Muscle of arm (tissue), 14 donors: ENCODE measurements at places on chromosomes 3 and 15. TPM values are rescaled to one million over a fixed set of nuclear protein-coding genes. Genes with fewer than 3 reads are reported as not detected.

Gene MYRIP
- polyA plus RNA-seq, result 0.79 TPM

Gene VGLL3
- polyA plus RNA-seq, result 49.4 TPM

Gene MYLK
- 15.6 TPM for polyA plus RNA-seq

Gene PDHB
- polyA plus RNA-seq, result 49.8 TPM

Gene DLL4
- 9.3 TPM for polyA plus RNA-seq

Gene ULK4
- 1.2 TPM for polyA plus RNA-seq

Gene ACTL6A
- not detected for polyA plus RNA-seq

- no peak for DNase-seq
These were observed 32.8 kb downstream of the ZBTB38 start for GRCh38 chr3:141401095-141401494.

DNA sequence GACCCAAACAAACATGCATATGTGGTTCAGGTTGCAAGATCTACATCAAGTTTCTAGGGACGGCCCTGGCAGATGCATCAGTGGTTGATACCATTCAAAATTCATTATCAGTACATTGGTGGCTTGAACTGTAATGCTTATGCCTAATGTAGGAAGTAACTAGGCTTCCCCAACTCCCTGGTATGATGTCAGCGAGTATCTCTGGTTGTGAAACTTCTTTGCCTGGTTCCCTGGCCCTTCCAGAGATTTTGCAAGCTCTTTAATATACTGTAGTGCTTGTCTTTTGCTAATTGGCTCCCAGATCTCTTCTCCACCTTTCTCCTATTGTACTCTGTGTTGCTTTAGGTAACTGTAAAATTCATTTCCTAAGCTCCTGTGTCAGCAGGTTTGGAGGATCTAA lies 114.8 kb upstream of the RARB start:
- no peak for DNase-seq

DNA sequence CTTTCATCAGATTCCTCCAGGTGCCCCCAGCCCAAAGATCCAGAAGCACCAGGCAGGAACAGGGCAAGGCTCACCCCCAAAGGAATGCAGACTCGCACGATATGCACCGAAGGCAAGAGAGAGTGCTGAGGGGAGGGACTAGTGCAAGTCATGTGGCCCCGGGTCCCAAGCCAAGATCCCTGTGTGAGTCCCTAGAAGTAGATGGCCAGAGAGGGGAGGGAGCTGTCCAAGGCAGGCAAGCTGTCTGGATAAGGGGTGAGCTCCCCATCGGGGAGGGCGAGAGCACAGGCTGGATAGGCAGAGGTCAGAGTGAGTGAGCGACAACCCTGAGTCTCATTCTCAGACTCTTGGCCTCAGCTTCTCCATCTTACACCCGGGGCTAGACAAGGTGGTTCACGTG lies 171.5 kb upstream of the LINGO1 start:
- DNase-seq, result no peak

DNA sequence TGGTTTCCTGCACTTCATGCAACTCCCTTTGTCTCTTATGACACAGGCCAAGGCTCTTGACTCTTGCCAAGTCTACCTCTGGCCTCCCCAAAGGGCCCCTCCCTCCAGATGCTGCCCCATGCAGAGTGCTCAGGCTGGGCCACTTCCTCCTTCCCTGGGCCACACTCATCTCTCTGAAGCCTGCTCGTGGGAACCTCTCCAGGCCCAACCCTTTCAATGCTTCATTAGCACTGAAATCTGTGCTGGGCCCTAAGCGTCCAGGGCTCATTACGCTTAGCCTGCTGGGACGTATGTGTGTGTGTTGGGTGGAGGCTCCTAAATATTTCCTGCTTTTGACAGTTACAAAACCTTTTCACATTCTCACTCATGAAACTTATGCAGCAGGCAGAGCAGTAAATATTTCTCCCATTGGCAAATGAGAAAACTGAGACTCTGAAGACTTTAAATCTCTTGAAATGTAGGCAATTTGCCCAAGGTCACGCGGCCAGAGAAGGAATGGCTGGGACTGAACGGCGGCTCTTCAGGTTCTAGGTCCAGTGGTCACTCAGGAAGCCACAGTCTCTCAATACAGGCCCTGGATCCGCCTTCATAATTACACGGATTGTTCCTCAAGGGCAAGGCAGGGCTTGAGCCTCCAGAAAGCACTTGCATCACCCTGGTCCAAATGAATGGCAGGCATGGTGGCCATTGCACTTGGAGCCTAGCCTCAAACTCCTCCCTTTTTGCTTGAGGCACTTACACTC lies 241.7 kb upstream of the HES1 start:
- DNase-seq, result peak; percentile 13

DNA sequence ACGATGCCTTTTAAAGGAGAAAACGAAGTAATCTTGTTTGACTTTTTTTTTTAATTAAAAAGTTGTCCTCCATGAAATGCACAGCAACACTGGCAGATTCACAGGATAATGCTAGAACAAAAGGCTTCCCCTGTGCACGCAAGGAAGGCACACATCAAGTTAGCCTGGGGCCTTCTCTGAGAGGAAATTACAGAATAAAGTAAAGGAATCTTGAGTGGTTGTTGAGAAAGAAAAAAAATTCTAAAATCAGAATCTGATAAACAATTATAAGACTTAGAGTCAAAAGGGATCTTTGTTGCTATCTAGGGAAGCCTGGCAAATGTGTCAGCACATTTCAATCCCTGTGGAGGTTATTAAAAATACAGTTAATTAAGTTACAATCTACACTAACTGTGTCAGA lies 946.0 kb downstream of the IGSF11 start:
- no peak for DNase-seq

GRCh38 chr15:37794947-37795346 lies 139.5 kb upstream of the TMCO5A start:
- DNase-seq, result no peak

DNA sequence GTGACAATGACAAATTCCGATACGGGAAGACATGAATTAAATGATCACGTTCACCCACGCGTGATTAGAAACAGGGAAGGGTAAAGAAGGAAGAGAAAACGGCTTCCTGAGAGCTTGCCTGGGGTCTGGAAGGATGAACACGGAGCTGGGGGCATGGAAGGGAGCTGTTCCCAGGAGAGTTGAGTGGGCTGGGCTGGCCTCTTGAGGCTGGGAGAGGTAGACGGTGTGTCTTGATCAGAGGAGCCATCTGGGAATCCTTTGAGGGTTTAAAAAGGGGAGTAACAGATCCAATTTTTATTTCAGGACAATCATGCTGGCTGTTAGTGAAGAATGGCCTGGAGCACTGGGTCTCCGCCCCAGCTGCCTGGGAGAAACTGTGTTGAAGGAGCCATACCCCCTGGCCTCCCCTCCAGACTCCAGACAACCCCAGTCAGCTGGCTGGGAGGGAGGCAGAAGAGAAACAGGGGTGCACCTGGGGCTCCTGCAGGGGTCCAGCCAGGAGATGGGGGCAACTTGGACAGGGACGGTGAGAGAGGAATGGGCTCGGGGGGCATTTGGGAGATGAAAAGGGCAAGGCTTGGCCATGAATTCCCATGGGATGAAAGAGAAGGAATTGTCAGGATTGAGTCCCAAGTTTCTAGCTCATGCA lies 53.6 kb upstream of the CGNL1 start:
- DNase-seq, result no peak

GRCh38 chr3:168086541-168087260 lies 9.0 kb downstream of the GOLIM4 start:
- no peak for DNase-seq

- no peak for DNase-seq
These were observed 16.3 kb downstream of the CCDC13 start for GRCh38 chr3:42756681-42757213.

DNA sequence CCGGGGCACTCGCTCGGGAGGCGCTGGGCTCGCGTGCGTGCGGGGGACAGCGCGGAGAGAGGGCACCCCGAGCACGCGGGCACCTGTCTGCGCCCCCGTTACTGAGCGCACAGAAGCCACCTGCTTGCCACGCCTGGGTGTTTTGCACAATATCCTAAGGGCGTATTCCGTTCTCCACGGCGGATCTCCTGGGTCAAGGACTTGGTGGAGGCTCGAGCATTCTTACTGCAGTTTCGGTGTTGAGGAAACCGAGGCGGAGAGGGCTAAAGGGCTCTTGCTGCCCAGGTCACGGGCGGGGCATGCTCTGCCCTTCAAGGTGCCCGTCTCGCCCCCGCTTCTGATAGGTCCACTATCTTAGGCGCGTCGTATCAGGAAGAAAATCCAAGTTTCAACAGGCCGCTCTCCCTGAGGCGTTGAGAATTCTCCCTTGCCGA lies 526 bp downstream of the GPD1L start:
- DNase-seq, result no peak

DNA sequence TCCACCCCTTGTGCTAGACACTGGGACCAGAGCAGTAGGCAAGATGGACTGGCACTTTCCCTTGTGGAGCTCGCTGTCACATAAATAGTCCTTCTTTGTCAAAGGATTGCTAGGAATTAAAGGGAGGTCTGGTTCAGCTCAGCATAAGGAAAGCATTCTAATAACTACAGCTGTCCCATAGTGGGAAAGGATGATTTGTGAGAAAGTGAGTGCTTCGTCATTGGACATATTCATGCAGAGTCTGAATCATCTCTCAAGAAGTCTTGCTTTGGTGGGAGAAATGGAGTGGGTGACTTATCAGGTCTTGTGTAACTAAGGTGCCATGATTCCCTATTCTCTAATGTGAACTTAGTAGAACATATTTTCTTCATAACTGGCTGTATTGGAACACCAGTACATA lies 14.7 kb downstream of the PPARG start:
- no peak for DNase-seq

GRCh38 chr3:125154800-125155269 lies 57.7 kb downstream of the SLC12A8 start:
- no peak for DNase-seq

- no peak for DNase-seq
These were observed 1.4 kb downstream of the CACNA2D3 start for GRCh38 chr3:54123776-54124196.

- no peak for DNase-seq
These were observed 32.4 kb upstream of the ALCAM start for GRCh38 chr3:105334138-105334882.

GRCh38 chr3:122665881-122666280 lies 14.8 kb upstream of the PARP14 start:
- no peak for DNase-seq

- no peak for DNase-seq
These were observed 24.0 kb upstream of the SLC24A5 start for GRCh38 chr15:48096813-48097212.

DNA sequence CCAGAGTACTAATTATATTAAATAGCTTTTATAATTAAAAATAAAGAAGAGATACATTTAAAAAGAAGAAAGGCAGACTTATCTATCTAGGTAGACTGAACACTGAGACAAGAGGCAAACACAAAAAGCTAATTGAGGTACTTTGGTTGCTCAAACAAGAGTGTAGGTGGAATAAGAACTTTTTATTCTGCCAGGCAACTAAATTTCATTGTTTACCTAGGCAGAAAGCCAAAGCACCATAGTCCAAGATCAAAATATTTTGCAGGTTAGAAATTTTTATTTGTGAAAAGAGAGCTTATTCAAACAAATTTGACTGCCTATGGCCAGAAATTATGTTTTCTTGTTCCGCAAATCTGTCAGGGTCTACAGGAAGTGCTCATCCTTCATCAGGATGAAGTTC lies 499.6 kb upstream of the GBE1 start:
- DNase-seq, result no peak

DNA sequence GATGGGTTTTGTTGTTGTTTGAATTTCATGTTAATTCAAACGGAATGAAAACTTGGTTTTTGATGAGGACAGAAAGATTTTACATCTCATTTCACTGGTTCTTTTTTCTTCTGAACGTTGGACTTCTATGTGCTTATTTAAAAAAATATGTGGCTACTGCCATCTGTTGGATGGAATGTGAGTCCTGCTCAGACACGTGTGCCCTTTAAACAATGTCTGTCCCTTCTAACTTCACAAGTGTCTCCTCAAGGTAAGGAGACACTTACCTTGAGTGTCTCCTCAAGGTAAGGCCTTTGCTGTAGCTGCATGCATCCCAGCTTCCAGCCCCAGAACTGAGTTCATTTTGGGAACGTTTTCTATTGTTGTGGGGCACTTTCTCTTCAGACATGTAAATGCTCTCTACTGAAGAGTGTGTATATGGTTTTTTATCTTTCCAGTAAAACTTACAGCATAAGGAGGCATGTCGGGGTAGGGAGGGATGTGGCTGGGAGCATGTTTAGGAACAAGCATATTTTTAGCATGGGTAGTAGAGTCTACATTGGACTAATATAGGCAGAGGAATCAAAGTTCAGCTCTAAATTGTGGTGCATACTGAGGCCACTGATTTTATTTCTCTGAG lies 63.1 kb upstream of the UBE3A start:
- DNase-seq, result peak; percentile 33
